ENCODE measurements at places on chromosomes 3 and 15. TPM values are rescaled to one million over a fixed set of nuclear protein-coding genes. Genes with fewer than 3 reads are reported as not detected.

LRRC31 gene
- not detected for total RNA-seq

ALDH1A2 gene
- 157 TPM for total RNA-seq

CHCHD6 gene
- total RNA-seq: 12.4 TPM

CHRFAM7A gene
- total RNA-seq: 5.0 TPM

TRIM42 gene
- total RNA-seq: not detected

B3GNT5 gene
- 12.5 TPM for total RNA-seq

CLRN1 gene
- total RNA-seq: not detected

DAZL gene
- not detected for total RNA-seq

ERC2 gene
- total RNA-seq: 3.0 TPM

TMEM202 gene
- total RNA-seq: not detected

CPEB1 gene
- total RNA-seq: 3.1 TPM

FRMD5 gene
- 0.82 TPM for total RNA-seq

CNTN4 gene
- 34.7 TPM for total RNA-seq

AGBL1 gene
- total RNA-seq: 9.9 TPM

SLCO2A1 gene
- 17.1 TPM for total RNA-seq

HACD3 gene
- 108 TPM for total RNA-seq

RBMS3 gene
- 62.8 TPM for total RNA-seq

NME9 gene
- 1.6 TPM for total RNA-seq

SH2D7 gene
- not detected for total RNA-seq

VGLL3 gene
- 7.5 TPM for total RNA-seq

TMEM43 gene
- 57.5 TPM for total RNA-seq

CCPG1 gene
- total RNA-seq: 31.6 TPM

CD276 gene
- total RNA-seq: 112 TPM

MOBP gene
- total RNA-seq: not detected

C3orf22 gene
- 0.12 TPM for total RNA-seq

KBTBD13 gene
- total RNA-seq: 1.2 TPM

All from metanephros (tissue), 2 donors.